ENCODE measurements at places on chromosomes 12 and 14. TPM values are rescaled to one million over a fixed set of nuclear protein-coding genes. Genes with fewer than 3 reads are reported as not detected.

The TROAP gene
- 15.6 TPM for total RNA-seq

The CD63 gene
- total RNA-seq = 551 TPM

The POLE2 gene
- 14.0 TPM for total RNA-seq

The ZDHHC22 gene
- total RNA-seq = not detected

The CCDC184 gene
- 0.05 TPM for total RNA-seq

The RNASE3 gene
- not detected for total RNA-seq

The SPRYD3 gene
- total RNA-seq = 31.0 TPM

The HSPB8 gene
- 3.4 TPM for total RNA-seq

The KRT8 gene
- total RNA-seq = 425 TPM

The BTG1 gene
- 16.2 TPM for total RNA-seq

The SMCO2 gene
- not detected for total RNA-seq

The IL26 gene
- total RNA-seq = not detected

The TAS2R31 gene
- total RNA-seq = not detected

The DACT1 gene
- 0.21 TPM for total RNA-seq
